Natural killer cell treated with Interleukin-12 subunit alpha and Interleukin-12 subunit beta and Interleukin-15 and Interleukin-18, amount 100 ng/mL, for 72 hours (primary cell): ENCODE measurements at places on chromosomes 11 and 22.

- DNase-seq = peak; percentile 69
These were observed 8.9 kb upstream of the NLRP6 start for GRCh38 chr11:269146-269890.

GRCh38 chr22:39722501-39722900 is 151.9 kb downstream of the CACNA1I start:
- DNase-seq = no peak

DNA sequence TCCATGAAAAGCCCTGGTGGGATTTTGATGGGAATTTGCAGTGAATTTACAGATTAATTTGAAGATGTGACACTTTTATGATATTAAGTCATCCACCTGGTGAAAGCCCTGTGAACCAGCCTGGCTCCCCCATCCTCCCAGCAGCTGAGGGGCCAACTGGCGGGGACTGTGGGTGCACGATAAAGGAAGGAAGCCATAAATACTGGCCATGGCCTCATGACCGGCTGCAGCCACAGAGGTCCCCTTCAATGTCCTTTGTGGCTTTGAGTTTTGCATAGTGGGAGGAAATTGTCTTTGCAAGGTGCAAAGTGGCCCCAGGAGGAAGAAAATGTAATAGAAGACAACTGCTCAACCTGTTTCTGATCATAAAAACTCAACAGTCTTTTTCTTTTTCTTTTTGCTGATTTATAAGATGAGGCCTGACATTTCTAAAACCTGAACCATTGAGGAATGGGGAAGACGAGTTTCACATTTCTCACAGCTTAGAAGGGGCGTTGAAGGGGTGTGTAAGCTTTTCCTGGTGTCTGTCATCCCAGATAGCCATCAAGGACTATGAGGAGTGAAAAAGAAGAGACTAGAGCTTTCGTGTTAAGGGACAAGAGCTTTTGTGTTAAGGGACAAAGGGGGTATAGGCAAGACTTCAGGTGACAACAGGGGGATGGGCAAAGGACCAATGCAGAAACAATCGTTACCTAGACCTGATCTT is 6.3 kb upstream of the NDUFV1 start:
- no peak for DNase-seq

DNA sequence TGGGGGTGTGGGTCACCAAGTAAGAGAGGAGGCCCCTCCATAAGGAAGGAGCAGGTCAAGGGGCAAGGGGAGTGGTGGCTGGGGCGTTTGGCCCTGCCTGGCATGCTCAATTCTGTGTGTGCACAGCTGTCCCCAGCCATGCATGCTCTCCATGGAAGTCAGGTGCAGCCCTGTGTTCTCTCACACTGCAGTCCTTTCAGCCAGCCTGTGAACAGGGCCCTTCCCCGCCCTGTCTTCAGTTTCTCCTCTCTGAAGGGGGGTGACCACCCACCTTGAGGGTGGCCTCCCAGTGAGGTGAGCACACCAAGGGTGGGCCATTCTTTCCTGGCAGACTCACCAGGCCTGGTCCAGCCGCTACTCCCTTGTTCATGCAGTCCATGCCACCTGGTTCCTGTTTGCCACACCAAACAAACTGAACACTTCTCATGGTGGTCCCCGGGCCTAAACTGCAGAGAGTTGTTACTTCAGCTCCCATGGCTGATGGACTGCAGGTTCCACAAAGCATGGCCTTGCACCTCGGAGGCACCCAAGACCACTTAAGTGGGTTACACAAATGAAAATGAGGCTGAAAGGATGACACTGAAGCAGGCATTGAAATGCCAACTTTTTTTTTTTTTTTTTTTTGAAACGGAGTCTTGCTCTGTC is 1.7 kb upstream of the CHCHD10 start:
- DNase-seq = no peak

DNA sequence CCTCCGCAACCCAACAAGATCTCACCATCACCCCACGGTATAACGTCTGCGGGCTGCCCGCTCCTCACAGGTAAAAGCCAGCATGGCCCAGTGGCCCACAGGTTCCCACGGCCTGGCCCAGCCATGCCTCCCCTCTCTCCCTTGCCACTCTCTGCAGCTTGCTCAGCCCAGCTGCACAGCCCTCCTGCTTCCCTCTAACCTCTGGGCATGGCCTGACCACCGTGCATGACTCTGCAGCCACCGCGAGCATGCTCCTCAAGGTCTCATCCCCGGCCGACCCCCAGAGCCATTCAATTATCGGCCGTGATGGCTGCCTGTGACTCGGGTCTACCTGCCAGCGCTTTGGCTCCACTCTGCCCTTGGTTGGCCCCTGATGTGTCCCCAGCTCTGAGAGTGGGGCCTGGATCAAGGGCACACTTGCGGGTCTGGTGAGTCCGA is 185.5 kb downstream of the CTTN start:
- no peak for DNase-seq

- no peak for DNase-seq
These were observed 567.9 kb upstream of the CADM1 start for GRCh38 chr11:116072133-116072532.

GRCh38 chr11:110147962-110148709 is 54.9 kb downstream of the ZC3H12C start:
- DNase-seq = no peak

- no peak for DNase-seq
These were observed 51.4 kb upstream of the ACAT1 start for GRCh38 chr11:108069947-108070346.

DNA sequence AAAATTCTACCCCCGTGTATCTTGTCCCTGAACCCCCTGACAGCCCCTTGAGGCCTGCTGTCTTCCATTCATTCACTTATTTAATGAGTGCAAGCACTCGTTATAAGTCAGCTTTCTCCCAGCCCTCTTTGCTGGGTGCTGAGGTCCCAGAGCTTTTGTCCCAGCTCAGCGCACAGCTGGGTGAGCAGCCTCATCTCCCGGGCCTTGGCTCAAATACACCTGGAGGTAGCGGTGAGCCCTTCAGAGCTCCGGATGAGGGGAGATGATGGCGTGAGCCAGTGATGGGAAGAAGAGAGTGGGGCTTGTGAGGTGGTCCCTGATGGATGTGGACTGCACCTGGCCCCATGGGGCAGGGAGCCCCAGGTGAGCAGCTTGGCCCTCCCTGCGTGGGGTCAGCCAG is 18.1 kb upstream of the ARHGAP8 start:
- DNase-seq = no peak

DNA sequence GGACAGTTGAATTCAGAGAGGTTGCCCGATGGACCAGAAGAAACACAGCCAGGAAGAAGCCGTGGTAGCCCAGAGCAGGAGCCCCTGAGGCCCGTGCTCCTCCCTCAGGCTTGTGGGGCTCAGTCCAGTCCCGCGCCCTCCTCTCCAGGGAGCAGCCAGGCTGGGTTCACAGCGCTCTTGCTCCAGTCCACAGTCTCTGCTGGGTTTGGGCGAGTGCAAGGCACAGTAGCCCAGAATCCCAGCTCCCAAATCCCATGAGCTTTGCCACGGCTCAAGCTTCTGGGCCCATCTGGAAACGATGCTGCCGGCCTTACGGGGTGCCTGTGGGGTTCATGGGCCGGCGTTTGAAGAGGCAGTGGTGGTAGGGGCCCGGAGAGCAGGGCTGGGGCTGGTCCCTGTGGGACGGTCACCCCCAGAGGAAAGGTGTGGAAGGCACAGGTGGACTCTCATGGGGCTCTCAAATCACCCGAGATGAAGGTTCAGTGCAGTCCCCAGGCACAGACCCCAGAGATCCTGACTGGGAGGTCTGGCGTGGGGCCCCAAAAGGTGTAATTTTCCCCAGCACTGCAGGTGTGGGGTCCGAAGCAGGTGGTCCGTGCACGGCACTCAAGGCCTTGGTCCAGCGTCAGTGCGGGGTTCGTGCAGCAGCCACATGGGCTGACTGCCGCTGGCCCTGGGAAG is 30.6 kb upstream of the ATXN10 start:
- DNase-seq = no peak

DNA sequence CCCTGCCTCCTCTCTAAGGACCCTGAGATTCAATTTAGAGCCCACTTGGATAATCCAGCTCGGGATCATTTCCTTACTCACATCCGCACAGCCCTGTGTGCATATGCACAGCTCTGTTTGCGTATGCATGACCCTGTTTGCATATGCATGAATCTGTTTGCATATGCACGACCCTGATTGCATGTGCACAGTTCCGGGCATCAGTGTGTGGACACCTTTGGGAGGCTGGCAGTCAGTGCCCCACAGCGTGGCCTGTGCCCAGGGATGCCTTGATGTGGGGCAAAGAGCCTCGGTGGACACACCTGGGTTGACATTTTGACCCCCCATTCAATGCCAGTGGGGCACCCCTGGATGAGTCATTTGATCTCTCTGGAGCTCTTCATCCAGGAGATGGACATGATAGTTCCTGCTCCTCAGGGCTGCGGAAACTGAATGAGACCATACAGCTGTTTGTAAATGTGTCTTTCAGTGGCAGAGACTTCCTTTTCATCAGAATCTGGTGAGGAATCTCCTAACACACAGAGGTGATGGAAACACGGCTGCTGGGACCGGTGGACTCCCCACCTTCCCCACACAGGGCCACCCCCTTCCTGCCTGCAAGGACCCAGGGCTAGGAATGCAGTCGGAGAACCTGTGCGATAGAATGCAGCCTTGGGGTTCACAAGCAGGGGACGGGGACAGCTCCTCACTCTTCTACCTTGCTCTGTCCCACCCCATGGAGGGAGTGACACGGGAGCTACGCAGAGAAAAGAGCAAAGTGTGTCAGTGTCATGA is 41.2 kb downstream of the MYEOV start:
- no peak for DNase-seq

- no peak for DNase-seq
These were observed 2.6 kb downstream of the PATZ1 start for GRCh38 chr22:31343235-31344191.

- DNase-seq = no peak
These were observed 38.5 kb downstream of the RTL6 start for GRCh38 chr22:44459551-44459950.

DNA sequence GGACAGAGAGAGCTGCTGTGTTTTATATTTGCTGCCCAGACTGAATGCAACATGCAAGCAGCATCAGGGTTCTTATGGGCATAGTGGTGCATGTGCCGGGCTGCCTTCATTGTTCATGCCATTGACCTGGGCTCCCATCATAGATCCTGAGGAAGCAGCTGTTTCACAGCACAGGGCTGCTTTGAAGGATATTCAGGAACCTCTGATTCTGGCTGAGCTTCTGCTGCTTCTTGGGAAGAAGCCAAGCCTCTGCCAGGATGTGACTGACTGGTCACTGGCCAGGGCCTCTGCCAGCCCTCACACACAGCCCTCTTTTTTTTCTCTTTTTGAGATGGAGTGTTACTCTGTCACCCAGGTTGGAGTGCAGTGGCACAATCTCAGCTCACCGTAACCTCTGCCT is 43.3 kb downstream of the CYB5R2 start:
- no peak for DNase-seq
